Inflammatory macrophage treated with lipopolysaccharide for 1 hour (primary cell): ENCODE measurements at places on chromosomes 6 and 20.

DNA sequence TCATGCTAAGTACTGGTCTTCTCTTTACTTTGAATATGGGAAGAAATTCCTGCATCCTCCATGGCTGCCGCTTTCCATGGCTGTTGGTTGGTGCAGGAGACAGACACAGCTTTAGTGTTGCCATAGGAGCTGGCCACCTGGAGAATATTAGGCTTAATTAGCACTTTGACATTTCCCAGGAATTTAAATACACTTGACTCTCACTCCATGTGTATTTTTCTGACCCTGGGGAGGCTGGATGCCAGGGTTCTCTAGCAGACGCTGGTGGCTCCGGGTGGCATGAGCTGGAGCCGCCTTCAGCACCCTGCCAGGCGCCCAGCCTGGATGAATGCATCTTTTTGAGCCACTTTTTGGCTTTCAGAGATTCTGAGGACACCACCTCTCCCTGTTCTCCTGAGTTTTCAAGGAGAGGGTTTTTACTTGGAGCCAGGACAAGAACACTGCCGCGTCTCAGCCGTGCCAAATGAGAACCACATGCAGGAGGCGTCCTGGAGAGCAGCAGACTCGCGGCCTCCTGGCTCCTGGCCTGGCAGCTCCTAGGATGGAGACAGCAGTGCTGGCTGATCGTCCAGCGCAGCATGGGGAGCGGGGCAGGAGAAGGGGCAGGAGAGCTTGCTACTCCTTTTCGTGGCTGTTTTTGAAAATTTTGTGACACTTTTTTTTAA lies 258.8 kb downstream of the SMOC2 start:
- DNase-seq, result no peak

DNA sequence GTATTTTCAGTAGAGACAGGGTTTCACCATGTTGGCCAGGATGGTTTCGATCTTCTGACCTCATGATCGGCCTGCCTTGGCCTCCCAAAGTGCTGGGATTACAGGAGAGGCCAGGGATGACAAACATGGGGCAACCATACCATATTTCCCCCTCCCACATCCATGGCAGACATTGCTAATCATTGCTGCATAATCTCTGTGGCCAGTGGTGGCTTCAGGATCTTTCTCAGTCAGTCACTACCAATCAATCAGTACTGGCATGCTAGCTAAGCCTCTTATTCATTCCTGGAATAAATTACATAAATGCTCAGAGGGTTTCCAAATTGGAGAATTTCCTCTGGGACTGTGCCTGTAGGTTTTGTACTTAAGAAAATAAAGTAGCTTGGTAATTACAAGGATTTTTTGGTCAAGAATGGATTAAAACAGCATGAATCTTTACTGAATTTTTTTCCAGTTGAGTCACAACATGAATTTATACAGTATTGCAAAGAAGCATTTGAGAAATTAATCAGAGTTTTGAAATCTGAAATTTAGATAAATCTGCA lies 138.1 kb downstream of the FNDC1 start:
- DNase-seq, result no peak

DNA sequence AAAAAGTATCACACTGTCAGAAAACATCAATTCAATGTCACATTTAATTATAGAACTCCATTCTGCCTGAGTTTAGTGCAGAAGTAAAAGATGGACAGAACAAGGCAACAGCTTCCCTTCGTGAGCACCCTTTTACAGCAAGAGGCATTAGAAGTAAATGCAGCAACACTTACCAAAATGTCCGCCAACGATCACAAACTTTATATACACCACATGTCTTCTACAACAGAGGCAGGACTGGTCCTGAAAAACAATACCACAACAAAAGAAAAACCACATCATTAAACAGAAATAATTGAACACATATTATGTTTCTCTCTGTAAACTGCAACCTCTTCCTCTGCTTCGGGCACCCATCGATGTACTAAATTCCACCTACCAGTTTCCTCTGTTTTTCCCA lies 92.9 kb downstream of the FYN start:
- DNase-seq, result no peak

DNA sequence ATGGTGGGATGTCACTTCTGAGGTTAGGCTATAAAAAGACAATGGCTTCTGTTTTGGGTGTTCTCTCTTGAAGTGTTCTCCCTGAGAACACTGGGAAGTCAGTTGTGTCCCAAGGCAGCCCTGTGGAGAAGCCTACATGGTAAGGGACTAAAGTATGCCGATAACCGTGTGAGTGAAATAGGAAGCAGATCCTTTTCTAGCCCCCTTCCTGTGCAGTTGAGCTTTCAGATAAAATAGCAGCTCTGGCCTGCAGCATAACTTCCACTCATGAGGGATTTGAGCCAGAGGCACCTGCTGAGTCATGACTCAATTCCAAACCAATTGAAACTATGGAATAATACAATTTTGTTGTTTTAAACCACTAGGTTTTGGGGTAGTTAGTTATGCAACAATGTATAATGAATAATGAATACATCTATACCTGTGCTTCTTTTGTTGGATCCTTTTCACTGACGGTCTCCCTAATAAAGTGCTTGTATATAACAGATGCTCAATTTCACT lies 241.6 kb downstream of the TFAP2B start:
- DNase-seq, result no peak

DNA sequence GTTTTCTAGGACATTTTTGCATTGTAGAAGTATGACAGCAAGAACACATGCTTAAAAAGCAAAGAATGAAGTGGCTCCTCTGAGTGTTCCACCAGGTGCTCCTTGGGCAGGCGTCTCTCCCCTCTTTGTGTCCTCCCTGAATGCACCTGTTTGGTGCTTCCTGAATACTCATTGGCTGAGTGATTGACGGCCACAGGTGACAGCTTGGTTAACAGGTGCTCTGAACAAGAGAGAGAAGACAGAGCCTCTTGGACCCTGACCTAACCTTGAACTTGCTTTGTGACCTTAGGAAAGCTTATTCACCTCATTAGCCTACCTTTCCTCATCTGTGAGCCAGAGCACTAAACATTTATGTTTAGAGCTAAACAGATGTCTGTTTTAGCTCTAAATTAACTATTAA lies 93.7 kb downstream of the TULP4 start:
- DNase-seq, result no peak
